Stimulated activated CD4-positive, alpha-beta T cell treated with anti-CD3 and anti-CD28 coated beads, Interleukin-2, amount 100 ng/mL, for 4 hours (primary cell): ENCODE measurements at places on chromosomes 1 and 21.

DNA sequence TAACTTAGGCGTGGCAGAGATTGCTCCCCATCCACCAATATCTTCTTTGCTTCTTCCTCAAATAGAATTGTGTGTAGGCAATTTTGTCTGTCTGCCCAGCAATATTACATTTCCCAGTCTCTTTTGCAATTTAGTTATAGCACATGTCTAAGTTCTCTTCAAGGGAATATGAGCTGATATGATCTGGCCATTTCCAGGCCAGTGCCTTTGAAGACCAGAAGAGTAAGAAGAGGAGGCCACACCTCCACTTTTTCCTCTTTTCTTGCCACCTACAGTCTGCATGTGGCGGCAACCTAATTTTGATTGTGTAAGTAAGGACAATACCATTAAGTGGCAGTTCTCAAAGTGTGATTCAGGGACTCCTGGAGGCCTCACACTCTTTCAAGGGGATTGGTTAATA lies 6.3 kb upstream of the RSBN1 start:
- no peak for DNase-seq

DNA sequence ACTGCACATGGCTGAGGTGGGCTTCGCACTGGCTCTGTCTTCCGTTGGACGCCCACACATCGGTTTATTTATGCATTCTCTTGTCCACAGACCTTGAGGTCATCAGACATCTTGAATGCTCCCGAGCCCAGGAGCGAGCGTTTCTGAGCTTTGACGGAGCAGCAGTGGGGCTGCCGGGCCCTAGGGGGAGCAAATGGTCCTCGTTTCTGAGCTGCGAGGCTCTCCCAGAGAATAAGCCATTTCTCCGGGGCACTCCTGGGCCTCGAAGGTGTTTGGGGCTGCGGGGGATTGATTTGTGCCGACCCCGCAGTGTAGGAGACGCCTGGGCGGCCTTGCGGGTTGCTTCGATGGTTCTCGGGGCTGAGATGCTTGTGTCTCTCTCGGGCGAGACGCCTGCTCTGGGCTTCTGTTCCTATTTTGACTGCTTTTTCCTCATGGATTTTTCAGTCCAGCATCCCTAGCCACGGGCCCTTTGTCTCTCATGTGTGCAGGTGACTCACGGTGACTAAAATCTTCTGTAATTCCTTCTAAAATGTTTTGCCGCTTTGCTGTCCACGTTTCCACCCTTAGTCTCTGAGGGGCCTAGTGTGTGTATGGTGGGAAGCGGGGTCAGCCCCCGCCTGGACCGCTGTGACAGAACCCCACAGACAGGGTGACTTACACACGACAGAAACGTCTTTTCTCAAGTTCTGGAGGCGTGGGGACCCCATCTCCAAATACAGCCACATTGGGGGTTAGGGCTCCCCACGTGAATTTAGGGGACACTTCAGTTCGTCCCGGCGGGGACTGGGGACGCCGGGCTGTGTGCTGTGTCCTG lies 62.1 kb downstream of the FAAP20 start:
- no peak for DNase-seq

GRCh38 chr1:154867841-154868605 lies 2.1 kb downstream of the KCNN3 start:
- no peak for DNase-seq

GRCh38 chr1:50986653-50987052 lies 16.6 kb downstream of the CDKN2C start:
- DNase-seq, result no peak

DNA sequence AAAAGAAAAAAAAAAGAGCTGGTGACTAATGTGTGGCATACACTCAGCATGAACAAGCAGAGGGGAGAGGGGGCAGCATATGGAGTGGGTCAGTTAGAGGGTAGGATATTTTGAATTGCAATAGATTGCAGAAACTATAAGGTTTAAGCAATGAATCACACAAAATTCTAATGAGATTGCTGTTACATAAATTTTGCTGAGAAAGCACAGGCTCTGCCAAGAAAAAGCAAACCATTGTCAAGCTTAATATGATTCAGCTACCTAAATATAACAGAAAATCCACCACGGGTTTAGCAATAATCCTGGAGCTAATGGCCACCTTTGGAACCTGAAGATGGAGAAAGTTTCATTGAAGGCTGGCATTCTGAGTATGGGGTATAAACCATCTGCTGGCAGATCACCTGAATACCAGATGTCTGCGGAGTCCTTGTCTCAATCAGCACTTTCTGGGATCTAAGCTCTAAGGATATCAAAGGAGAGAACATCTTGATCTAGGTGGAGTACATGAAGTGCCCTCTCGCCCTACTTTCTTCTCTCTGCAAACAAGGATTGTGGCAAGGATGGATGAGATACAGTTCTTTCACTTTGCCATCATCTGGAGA lies 30.3 kb upstream of the ANGPTL7 start:
- DNase-seq, result no peak

- DNase-seq, result no peak
Measured at GRCh38 chr1:56803561-56804156, 15.5 kb downstream of the FYB2 start.

- no peak for DNase-seq
Measured at GRCh38 chr1:224700918-224701531, 84.9 kb downstream of the CNIH3 start.

DNA sequence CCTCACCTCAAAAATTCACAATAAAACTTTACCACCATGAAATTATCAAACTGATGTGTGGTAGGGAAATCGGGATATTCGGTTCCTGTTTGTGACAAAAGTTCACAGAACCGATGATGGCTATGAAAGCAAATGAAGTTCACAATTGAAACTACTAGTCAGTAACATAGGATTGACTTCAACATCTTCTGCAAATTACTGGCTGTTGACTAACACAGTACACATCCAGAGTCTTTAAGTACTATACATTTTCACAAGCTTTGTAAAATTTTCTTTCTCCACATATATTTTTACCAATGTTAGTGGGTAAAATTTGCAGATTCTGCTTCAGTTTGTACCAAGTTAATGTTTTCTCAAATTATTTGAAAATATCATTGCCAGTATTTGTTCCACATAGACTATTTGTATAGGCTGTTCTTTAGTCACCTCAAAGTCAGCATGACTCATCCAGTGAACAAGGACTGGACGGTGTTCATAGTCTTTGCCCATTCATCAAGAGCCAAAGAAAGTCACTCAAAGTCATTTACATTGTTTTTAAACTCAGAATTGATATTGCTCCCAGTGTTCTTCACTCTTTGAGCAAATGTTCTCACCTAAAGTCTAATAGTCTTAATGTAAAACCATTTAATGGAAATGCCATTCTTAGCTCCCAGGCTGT lies 213.4 kb downstream of the USP25 start:
- DNase-seq, result no peak

DNA sequence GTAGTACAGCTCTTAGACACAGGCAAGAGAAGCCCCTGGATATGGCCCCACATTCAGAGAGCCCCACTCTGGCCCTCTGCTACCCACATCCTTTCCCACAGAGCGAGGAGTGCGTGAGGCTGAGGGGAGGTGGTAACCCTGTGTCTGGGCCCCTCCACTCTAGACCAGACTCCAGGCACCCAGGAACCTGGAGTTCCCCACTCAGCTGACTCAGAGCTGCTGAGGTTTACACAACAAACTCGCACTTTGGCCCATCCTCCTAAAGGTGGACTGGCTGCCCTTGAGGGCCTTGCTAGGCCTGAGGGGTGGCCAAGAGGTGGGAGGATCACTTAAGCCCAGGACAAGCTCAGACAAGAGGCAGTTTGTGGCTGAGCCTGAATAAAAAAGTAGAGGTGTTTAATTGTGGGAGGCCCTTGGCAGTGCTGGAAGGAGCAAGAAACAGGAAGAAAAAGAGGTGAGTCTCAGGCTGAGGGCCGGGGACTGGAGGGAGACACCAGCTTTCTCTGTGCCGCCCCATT lies 10.7 kb downstream of the MR1 start:
- no peak for DNase-seq

DNA sequence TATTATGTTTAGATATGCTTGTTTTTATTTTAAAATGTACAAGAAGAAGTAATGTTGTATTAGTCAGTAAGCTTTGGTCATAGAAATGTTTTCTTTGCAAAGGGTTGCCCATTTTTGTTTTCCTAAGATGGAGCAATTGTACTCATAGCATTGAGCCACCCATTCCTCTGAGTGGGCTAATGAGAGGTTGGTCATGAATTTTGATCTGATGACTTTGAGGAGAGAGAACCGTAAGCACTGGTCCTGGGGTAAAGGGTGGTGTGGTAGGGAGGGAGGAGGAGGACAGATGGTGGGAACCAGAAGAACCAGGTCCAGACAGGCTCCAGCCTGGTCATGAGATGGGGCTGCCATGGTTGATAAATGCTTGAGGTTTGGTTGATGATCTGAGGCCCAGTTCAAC lies 15.9 kb upstream of the SLC6A9 start:
- DNase-seq, result no peak

DNA sequence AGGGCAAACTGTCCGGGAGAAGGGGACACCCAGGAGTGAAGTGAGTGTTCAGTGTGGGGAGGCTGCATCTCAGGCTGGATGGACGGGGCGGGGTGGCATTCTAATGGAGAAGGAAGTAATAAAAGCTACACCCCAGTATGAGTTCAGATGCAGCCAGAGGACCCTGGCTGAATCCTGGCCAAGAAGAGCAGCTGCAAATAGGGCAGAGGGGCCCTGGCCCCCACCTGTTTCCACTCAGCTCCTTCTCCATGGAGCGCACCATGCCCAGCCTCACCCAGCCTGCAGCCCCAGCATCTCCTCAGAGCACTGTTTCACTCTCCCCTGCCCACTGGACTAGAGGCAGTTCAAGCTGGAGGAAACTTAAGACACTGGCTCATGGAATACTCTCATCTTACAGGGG lies 46.4 kb downstream of the KCND3 start:
- DNase-seq, result no peak

DNA sequence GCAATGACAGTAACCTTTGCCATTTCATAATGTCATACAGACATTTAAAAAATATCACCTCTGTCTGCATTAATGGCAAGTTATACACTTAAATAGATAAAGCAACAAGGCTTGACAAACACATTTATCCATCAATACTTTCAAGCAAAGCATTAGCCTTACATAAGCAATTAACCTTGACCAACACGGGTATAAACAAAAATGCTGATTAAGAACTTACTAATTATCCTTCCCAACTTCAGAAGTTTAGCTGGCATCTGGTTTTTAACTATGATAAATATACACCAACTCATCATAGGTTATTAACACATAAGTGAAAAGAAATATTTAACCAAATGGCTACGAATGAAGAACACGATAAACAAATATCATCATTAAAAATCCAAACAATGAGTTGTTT lies 188.5 kb downstream of the SMYD3 start:
- DNase-seq, result no peak

- DNase-seq, result no peak
Measured at GRCh38 chr1:98651116-98651632, 10.3 kb upstream of the SNX7 start.

GRCh38 chr21:44670642-44671432 lies 4.1 kb upstream of the KRTAP12-2 start:
- DNase-seq, result no peak

DNA sequence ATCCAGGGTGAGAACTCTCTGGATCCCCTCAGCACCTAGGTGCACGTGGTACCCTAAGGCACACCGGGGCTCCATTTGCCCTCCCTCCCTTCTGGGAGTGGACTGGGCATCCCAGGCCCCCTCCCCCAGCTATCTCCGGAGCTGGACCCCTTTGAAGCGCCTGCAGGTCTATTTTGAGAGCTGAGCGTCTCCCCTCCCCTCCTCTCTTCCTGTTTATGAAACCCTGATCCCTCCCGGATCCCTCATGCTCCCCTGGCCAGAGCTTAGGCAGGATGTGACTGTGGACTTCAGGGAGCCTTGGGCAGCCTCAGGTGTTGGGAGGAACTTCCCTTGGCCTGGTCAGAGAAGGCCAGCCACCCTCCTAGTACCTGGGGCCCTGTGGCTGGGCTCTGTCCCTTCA lies 10.2 kb downstream of the RPS6KA1 start:
- no peak for DNase-seq

DNA sequence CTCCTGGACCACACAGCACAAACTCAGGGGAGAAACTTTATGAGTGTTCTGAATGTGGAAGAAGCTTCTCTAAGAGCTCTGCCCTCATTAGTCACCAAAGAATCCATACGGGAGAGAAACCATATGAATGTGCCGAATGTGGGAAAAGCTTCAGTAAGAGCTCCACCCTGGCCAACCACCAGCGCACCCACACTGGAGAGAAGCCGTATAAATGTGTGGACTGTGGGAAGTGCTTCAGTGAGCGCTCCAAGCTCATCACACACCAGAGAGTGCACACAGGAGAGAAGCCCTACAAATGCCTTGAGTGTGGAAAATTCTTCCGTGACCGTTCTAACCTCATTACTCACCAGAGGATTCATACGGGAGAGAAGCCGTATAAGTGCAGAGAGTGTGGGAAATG lies 22.5 kb downstream of the ZSCAN20 start:
- DNase-seq, result no peak

DNA sequence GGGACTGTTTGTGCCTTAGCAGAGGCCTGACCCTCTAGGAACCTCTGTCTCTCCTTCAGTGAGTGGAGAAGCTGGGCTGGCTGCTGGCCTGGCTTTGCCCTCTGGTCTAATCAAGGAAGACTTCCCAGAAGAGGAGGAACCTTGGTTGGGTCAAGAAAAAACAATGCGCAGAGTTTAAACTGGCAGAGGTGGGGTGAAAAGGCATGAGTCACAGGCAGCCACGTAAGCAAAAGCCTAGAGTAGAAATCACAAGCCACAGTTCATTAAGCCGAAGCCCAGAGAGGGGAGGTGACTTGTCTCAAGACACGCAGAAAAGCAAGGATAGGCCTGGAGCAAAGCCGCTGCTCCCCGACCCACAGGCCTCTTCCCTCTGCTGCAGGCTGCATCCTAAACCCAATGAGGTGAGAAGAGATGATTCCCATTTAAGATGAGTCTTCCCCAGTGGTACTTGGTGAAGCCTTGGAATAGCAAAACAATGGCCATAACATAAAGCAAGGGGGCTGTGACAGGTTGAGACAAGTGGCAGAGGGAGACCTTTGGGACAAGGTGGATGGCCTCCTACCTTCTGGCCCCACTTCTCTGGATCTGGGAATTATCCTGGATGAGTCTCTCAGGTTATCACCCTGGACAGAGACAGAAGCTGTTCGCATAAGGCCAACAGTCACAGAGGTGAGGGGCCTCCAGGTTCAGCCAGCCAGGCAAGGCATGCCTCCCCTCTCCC lies 7.7 kb downstream of the PDZK1IP1 start:
- no peak for DNase-seq

DNA sequence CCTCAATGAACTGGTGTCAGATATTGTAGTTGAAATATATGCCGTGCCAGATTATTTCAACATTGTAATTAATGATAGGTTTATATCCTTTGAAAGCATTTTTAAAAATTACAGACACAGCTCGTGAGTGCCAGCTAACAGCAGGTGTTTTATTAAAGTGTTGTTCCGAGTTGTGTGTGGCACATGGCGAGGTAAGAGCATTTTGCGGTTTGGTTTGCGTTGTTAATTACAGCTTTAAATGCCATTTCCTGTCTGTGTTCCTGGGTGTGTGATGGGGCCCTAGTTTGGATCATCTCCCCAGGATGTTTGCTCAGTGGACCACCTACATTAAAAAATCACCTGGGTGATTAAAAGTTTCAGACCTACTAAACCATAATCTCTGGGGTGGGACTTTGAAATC lies 97.4 kb downstream of the PRDM2 start:
- DNase-seq, result no peak

GRCh38 chr1:94012708-94013366 lies 103.6 kb upstream of the GCLM start:
- DNase-seq, result no peak
